ENCODE measurements at places on chromosomes 5 and 9. TPM values are rescaled to one million over a fixed set of nuclear protein-coding genes. Genes with fewer than 3 reads are reported as not detected.
A peak's percentile ranks its signal among the peaks of the same experiment; 100 is the strongest.

- no peak for DNase-seq
Measured at GRCh38 chr9:96413302-96414221, 4.6 kb downstream of the ZNF367 start.

DNA sequence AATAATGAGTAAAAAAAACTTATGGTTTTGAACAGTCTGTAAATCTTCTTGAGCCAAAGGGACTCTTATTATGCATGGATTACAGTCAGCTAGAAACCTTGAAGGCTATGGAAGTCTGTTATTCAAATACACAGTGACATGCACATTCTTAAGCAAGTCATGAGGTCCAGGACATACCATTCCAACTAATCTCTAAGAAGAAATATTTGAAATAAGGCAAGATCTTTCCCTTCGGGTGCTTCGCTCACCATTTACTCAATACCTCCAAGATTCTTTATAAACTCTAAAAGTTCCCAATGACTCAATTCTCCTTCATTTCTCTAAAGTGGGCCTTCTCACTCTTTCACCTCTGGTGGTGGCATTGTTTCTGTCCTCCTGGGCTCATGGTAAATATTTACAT is 811.0 kb downstream of the NR2F1-AS1 start:
- DNase-seq: no peak

- DNase-seq: no peak
Measured at GRCh38 chr9:34197756-34198711, 19.2 kb downstream of the UBAP1 start.

- no peak for DNase-seq
Measured at GRCh38 chr9:16133032-16133431, 580.2 kb downstream of the CCDC171 start.

DNA sequence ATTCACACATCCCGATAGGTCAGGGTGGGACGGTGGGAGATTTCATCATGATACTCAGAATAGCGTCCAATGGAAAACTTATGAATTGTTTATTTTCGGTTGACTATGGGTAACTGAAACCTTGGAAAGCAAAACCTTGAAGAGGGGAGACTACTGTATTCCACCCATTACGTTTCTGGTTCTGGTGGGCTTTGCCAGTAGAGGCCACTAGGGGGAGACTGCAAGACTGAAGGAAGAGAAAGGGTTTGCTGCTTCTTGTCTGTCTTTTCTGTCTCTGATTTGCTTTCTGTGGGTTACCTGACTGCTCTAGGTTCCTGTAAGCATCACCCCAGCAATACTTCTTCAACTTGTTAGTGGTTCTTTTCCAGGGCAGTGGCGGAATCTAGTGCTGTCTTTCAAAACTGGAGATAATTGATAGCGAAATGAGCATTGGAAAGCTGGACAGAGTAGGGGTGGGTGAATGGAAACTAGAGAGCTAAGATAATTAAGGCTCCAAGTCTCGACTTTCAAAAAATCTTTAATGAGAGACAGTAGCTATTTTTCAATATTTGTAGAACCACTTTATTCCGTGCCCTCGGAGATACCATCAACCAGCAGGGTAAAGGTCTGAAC is 27.0 kb downstream of the GRIN3A start:
- DNase-seq: no peak

- no peak for DNase-seq
Measured at GRCh38 chr5:78527054-78527859, 121.3 kb downstream of the LHFPL2 start.

DNA sequence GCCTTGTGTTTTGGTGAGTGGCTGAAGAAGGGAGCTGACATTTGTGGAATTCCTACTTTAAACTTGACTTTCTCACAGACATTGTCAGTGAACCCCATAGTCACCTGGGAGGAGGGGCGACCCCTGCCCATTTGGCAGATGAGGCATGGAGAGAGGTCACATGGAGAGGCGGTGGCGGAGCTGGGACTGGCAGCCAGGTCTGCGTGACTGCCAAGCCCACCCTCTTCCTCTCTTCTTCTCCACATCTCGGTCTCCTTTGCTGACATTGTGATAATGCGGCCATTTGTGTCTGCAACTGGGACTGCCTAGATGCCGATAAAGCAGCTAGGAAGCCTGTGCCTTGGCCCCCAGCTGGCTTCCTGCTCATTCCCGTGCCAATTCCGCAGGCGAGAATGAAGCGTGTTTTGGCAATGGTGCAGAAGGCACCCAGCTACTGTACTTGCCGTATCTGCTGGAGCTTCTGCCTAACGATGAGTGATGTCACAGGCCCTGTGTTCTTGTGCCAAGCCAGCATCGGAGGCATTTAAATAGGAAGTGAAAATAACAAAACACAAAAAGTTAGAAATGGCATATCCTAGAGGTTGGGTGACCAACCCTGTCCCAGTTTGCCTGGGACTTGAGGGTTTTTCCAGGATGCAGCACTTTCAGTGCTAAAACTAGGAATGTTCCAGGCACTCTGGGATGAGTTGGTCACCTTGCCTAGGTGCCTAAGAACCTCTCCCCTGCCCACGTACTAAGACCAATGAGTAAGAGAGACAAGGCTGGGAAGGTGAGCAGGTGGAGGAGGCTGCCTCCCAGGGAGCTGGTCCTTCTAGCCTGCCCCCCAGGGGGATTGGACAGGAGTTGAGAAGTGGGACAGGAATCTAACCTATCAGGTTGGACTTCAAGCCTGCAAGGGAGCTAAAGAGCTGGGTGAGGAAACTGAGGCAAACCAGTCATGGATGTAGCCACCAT is 23.6 kb downstream of the OLFML2A start:
- no peak for DNase-seq

DNA sequence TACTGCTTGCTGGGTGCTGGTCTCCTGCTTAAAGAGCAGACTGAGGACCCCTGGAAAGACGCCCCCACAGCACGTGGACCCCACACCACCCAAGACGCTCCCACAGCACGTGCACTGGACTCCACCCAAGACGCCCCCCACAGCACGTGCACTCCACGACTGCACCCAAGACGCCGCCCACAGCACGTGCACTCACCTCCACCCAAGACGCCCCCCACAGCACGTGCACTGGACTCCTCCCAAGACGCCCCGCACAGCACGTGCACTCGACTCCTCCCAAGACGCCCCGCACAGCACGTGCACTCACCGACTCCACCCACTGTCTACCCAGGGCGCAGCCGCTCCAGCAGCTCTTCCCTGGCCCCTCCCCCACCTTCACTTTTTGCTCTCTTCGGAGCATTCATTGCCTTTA is 50.5 kb downstream of the EHMT1 start:
- DNase-seq: no peak

DNA sequence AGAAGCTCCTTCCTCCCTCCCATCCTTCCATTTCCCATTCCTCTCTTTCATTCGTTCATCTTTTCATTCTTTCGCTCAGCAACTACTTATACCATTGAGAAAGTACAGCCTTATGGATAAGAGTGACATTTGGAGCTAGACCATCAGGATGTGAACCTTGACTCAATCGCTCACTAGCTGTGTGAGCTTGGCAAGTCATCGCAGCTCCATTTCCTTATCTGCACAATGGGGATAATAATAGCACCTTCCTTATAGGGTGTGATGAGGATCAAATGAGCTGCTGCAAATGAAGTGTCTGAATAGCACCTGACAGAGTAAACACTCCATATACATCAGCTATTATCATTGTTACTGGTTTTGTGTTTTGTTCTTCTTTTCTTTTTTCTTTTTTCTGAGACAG is 28.1 kb upstream of the SYNPO start:
- DNase-seq: no peak

DNA sequence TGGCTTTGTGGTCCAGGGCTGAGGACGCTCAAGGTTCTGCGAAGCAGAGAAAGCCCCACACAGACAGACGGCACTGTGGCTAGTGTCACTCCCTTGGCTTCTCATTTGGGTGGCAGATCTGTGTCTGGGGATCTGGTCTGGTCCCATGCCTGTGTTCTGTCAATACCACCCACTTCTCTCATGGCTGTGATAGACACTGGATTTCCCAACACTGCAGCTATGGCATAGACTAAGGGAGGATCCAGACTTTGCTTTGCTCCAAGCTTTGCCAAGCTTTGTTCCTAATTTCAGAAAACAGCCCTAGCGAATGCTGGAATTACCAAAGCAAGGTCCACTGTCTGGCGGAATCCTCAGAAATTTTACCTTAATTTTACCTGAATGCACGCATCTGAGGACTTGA is 62.1 kb downstream of the GADD45G start:
- no peak for DNase-seq

DNA sequence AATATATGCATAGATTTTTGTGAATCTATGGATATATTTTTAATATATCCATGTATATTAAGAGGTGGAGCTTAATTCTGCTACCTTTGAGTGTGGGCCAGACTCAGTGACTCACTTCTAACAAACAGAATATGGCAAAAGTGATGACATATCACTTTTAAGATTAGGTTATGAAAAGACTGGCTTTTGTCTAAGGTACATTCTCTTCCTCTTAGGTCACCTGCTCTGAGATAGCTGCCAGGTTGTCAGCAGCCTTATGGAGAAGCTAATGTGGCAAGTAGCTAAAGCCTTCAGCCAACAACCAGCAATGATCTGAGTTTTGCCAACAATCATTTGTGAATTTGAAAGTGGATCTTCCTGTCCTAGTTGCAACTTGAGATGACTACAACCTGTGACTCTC is 83.8 kb downstream of the ANKRD31 start:
- no peak for DNase-seq

GRCh38 chr5:75044406-75044805 is 8.0 kb downstream of the GCNT4 start:
- peak; percentile 41 for DNase-seq

GRCh38 chr5:80141681-80142080 is 106.5 kb downstream of the THBS4 start:
- DNase-seq: no peak

DNA sequence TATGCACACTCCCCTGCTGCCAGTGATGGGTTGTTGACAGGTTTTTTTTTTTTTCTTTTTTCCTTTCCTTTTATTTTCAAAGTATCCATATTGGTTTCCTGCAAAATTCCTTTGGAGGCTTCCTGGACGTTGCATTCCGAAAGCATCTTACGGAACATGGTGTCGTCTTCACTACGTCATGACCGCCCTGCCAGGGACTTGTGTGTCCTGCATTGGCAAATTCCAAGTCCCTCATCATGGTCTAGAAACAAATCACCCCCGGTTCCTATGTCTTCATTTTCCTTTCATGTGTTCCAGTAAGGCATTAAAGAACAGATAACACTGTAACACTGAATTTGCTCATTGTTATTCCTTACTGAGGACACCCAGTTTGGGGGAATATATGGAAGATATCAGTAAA is 35.0 kb upstream of the ADAMTSL1 start:
- no peak for DNase-seq

- DNase-seq: peak; percentile 28
Measured at GRCh38 chr9:109856785-109857184, 76.8 kb downstream of the PALM2AKAP2 start.

DNA sequence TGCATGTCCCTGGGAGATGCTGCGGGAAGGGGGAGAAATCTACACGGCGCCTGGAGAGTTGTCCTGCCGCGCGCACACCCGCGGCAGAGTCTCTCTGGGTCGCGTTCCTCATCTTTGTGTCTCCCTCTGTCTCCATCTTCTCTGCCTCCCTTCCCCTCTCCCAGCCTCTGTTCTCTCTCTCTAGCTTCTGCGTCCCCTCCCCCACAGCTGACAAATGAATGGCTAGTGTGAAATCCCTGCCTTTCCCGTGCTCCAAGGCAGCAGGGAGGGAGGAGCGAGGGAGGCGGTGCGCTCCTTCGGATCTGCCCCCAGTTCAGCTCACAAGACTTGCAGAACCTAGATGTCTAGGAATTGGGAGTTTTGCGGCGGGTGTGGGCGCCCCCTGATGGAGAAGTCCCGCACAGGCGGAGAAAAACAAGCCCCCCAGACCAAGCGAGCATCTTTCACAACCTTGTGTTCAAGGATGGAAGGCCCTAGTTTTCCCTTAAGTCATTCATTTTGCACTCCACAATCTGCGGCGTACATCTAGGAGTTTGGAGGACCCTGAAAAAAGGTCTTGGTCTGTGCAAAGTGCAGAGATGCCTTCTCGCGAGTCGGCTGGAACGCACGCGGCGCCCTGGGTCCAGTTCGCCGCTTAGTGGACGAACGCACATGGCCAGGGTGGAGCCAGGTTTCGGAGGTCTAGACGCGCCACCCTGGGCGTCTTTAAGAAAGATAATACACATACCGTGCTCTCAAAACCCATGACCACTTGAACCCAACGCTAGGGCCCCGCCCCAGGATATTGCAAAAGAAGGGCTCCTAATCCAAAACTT is 2.0 kb downstream of the VCAN start:
- peak; percentile 86 for DNase-seq

DNA sequence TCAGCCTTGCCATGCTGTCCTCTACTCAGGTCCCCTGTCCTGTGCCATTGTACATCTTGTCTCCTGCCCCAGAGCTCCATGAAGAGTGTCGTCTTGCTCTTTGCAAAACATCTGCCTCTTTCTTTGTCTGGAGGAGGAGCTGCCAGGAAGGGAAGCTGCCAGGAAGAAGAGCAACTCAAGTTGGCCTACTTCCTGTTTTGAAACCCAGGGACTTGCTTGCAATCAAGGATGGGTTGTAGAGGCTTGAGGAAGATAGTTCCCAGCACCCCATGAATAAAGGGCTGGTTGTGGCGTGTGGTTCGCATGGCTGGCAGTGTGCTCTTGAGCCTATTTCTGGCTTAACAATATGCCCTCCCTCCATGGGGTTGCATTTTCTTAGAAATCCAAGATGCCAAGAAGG is 53.0 kb upstream of the CPEB4 start:
- no peak for DNase-seq

GRCh38 chr5:39698838-39699560 is 274.2 kb upstream of the DAB2 start:
- no peak for DNase-seq

GRCh38 chr9:108664309-108665255 is 191.2 kb downstream of the ACTL7B start:
- DNase-seq: no peak

- DNase-seq: peak; percentile 72
Measured at GRCh38 chr5:73215891-73216610, 43.1 kb downstream of the TMEM174 start.

DNA sequence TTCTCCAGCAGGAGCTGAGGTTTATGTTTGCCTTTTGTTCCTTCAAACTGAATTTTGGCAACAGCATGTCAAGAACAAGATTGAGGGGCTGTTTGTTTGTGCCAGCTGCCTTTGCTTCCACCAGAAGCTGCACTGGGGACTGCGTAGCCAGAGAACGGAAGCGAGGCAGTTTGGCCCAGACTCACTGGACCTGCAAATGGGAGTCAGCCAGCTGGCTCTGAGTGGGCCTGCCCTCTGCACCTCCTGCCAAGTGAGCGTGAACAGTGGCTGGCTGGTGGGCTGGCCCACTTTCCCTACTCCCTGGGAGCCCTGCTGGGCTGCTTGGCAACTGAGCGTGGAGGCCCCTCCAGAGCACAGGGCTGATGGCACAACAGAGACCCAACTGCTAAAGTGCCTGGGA is 111.6 kb downstream of the GALNT10 start:
- DNase-seq: no peak

GRCh38 chr9:4417578-4418325 is 72.5 kb upstream of the SLC1A1 start:
- no peak for DNase-seq

The CTXN3 gene
- total RNA-seq: not detected

The RIGI gene
- 5.5 TPM for total RNA-seq

The ECSCR gene
- not detected for total RNA-seq

The ANKRD18A gene
- 24.2 TPM for total RNA-seq

The AFAP1L1 gene
- 4.3 TPM for total RNA-seq

The BICD2 gene
- 23.4 TPM for total RNA-seq

The NTMT1 gene
- total RNA-seq: 84.8 TPM

The CACNA1B gene
- total RNA-seq: 1.7 TPM

The TICAM2 gene
- 2.9 TPM for total RNA-seq

The ORM2 gene
- 0.59 TPM for total RNA-seq

The KIF12 gene
- 6.4 TPM for total RNA-seq

The CBY3 gene
- total RNA-seq: not detected

The SPATA31D1 gene
- not detected for total RNA-seq

The LHX2 gene
- total RNA-seq: 10.2 TPM
